ENCODE measurements at places on chromosomes 13 and 19.

DNA sequence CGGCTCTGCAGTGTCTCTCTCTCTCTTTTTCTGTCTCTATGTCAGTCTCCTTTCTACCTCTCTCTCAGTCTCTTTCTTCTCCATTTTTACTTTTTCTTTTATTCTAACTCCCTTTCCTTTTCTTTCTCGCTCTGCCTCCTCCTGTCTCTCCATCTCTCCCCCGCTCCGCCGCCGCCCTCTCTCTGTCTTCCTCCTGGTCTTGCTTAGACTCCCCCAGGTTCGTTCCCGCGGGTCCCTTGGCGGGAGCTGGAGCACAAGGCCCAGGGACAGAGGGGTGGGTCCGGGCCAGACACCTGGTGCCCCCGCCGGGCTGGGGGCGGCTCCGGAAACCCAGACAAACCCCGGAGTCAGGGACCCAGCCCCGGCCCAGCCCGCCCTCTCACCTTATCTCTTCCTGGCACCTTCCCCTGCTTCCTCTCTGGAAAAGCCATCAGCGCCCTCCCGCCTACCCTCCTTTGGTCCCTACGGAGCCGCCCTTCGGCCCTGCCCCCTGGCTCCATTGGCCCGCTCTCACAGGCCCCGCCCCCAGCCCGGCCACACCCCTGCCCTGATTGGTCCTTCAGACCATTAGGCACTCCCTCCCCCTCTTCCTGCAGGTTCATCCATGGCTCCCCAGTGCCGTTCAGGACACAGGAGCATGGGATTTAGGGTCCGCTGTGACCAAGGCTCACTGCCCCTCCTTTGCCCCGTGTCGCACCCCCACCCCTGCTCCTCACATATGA, 15.4 kb upstream of the NOP53 start:
- peak; percentile 29 for DNase-seq

GRCh38 chr19:38360351-38360750, 14.0 kb upstream of the PSMD8 start:
- no peak for DNase-seq

DNA sequence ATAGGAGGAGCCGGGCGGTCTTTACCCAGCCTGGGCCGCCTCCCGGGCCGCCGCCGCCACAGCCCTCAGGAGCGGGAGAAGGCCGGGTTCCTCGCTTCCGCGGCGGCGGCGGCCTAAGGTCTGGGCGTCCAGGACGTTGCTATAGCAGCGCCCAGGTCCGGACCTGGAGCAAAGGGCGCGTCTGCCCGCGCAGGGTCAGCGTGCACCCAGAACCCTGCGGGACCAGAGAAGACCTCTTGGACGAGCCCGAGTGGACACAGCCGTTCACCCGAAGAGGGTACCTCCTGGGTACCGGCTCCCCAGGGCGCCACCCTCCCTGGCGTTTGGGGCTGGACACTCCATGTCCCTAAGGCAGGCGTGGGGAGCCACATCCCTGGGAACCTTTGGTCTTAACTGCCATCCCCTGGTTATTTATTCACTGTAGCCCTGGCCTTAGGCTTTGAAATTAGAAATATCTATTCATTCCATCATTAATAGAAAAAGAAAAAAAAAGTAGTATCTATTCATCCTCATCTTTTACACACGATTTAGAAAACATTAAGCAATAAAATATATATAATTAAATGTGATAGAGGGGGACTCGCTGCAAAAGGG, 2.4 kb downstream of the DZIP1 start:
- DNase-seq, result no peak

DNA sequence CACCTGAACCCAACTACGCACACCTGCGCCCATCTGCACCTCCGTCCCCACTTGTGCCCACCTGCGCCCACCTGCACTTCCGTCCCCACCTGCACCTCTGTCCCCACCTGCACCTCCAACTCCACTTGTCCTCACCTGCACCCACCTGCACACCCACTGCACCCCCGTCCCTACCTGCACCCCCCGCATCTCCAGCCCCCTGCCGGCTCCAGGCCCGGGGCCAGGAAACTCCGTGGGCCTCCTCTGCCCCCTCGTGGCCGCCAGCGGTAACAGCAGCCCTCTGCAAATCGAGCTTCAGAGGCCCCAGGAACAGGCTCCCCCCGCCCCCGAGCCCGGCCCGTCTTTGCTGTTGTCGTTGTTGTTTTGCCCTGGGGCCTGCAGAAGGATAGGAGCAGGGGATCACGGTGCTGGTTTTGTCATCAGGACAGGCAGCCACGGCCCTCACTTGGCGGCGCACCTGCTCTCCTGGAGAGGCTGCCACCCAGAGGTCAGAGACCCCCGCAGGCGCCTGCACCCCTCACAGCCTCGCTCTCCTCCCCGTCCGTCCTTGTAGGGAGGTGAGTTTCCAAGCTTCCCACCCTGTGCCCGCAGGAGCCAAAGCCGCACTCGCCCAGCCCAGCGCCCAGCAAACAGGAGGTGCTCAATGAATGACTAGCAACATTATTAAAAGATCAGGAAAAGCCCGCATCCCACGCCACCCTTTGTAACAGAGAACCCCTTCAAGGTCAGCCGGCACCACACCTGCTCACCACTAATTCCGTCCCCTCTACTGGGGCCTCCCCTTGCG, 65.4 kb downstream of the GNG7 start:
- DNase-seq, result peak; percentile 33

GRCh38 chr13:28505543-28506135, 10.7 kb upstream of the FLT1 start:
- no peak for DNase-seq

DNA sequence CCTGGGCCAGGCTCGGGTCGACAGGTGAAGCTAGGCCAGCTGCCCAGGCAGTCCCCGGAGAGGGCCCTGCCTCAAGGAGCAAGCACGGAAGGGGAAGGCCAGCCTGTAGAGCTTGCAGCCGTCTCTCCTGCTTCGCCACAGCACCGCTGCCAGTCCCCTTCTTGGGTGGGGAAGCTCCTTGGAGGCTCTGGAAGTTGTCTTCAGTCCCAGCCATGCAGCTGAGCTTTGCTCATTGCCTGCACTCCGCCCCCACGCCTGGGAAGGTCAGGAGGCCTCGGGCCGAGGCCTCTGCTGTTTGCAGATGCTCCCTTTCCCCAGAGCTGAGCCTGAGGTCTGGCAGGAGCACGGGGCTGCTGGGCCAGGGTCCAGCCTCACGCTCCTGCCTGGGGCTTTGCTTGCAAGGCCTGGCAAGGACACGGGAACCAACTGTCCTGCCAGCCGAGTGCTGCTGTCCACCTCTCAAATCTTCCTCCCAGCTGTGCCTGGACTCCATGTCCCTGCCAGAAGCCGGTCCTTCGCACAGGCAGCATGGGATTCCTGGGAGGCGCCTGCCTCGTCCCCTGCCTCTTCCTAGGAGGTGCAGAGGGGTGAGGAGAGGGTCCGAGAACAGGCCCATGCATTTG, 13.3 kb downstream of the PLEKHF1 start:
- DNase-seq, result no peak

GRCh38 chr19:18650021-18650390, 13.2 kb downstream of the KLHL26 start:
- DNase-seq, result no peak

GRCh38 chr13:113047587-113047986, 58.0 kb upstream of the F7 start:
- no peak for DNase-seq

GRCh38 chr13:113589251-113589960, 4.9 kb downstream of the TFDP1 start:
- no peak for DNase-seq

GRCh38 chr13:27374650-27375049, 49.8 kb upstream of the GTF3A start:
- DNase-seq, result peak; percentile 53

GRCh38 chr19:2223959-2224358, 12.2 kb downstream of the PLEKHJ1 start:
- no peak for DNase-seq

GRCh38 chr19:42113641-42114348, 18.5 kb downstream of the POU2F2 start:
- peak; percentile 64 for DNase-seq

DNA sequence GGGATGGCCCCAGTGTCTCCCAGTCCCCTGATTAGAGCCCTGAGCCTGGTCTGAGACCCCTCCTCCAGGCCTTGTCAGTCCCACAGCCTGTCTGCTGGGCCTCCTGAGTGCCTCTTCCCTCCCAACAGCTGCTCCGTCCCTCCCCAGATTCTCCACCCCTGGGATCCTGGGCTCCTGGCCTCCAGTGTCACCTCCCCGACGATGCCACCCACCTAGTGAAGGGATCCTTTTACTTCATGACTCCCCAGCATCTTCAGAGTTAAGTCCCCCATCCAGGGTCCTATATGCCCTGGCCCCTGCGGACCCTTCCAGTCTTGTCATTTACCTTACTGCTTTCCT, 4.4 kb upstream of the PRX start:
- DNase-seq, result no peak

- DNase-seq, result no peak
These were observed 13.9 kb downstream of the SLC46A3 start for GRCh38 chr13:28704919-28705318.

- no peak for DNase-seq
These were observed 15.0 kb upstream of the SLC35E1 start for GRCh38 chr19:16586991-16587832.

GRCh38 chr13:112668924-112669323, 20.9 kb upstream of the ATP11A start:
- DNase-seq, result no peak

DNA sequence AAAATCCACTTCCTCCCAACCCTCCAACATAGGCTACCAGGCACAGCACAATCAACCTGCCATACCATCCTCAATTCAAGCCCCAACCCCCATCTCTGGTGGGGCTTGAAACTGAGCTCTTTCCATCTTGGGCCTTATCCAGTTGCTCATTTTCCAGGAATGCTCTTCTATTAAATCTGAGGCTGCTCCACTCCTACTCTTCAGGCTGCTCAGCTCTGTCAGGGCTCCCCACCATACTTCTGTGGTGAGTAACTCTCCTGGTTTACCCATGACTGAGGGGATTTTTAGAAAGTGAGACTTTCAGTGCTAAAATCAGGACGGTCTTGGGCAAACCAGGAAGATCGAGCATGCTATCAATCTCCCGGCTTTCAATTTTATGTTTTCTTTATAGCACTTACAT, 512.8 kb downstream of the LMO7 start:
- DNase-seq, result peak; percentile 20

DNA sequence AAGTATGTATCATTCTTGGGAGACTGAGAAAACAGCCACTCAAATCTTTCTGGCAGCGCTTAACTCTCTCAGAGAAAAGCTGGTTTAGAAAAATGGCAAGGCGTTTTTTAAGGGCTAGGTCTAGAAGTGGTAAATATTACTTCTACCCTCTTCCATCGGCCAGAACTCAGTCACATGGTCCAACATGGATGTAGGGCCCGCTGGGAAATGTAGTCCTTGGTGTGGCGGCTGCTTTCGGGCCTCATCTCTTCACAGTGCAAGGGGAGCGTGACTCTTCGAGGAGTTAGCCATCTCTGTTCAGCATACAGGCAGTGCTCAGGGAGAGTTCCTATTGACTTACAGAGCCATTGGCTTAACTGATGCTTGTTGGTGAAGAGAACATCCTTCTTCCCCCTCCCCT, 6.3 kb downstream of the VSTM2B start:
- no peak for DNase-seq

DNA sequence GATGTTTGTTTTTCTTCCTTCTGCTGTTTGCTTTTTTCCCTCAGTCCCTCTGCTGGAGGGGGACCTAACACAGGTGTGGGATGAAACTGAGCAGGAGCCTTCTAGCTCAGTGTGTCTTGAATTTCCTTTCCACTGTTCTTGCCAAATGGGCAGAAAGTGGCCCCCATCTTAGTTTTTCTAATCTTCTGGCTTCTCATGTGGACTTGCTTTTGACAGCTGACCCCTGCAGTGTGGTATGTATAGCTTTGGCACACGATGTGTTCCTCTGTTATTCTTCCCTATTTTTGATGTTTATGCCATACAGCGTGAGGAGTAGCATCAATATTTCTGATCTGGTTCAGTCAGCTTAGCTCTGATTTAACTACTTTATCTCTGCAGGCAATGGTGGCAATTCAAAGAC, 8.3 kb downstream of the LRCH1 start:
- DNase-seq, result no peak

GRCh38 chr13:64591971-64592370, 2638.2 kb downstream of the PCDH9 start:
- DNase-seq, result no peak

DNA sequence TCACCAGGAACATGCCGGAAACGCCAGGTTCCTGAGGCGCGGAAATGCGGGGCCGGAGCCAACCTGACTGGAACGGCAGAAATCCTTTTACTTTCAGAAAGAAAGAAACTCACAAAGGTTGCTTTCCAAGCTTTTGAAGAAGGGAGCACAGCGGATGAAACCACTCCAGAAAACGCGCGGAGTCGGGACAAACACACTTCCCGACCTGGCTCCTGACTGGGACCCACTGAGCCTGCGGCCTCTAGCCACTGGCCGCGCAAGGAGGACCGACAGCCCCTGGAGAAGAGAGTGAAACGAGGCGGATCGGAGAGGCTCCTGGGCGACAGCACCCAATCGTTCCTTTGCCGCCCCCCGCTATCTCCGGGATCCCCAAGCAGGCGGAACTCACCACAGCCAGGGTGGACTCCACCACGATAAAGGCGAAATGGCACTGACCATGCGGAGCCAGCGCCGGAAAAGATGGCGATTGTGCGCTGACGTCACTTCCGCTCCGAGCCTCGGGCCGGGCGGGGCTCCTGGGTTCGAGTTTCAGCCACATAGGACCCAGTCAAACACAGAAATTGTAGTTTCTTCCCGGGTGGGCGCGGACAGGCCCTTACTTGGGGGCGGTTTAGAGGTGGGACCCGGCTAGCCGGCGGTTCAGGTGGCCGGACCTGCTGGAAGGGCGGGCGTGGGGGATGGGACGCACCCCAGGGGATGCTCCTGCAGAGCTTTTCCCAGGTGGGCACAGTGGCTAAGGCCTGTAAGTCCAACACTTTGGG, at the start of gene ZNF121:
TSS of gene ZNF121 (minus strand) at position 432 of the 761 bp plus-strand sequence. CDS start 16,407 bp downstream, outside the sequence.
- DNase-seq, result peak; percentile 85

DNA sequence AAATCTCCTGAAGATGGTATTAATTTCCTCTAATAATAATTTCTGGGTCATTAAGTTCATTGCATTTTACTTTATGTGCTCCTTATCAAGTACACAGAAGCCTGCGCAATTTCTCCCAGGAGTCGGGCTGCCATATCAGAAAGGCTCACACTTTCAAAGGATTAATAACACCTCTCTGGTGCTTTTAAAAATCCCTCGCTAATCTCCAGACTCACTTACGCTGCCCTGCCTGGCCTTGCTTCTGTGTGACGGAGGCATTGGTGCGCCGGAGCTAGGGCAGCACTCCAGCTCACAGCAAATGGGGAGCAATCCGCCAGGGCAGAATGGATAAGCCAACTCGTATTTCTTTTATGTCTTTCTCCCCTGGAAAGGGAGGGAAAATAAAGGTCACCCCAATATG, 300.8 kb downstream of the EFNB2 start:
- DNase-seq, result no peak

DNA sequence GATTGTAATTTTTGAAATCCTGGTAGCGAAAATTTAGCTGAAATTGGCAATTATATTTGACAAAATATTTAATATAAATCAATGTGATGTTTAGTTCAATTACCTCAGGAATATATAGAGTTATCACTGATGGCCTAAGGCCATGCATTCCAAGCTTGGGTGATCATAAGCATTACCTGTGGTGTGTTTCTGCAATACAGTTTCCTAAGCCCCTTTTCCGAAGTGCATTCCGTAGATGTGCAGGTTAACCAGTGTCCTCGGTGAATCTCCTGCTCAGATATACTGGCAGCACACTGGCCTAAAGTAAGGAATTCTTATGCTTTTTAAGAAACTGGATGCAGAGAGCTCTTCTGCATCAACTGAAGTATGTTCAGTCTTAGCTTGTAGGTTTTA, 35.0 kb downstream of the ITGBL1 start:
- no peak for DNase-seq
